ENCODE measurements at places on chromosomes 7 and 10. TPM values are rescaled to one million over a fixed set of nuclear protein-coding genes. Genes with fewer than 3 reads are reported as not detected.
A peak's percentile ranks its signal among the peaks of the same experiment; 100 is the strongest.

DNA sequence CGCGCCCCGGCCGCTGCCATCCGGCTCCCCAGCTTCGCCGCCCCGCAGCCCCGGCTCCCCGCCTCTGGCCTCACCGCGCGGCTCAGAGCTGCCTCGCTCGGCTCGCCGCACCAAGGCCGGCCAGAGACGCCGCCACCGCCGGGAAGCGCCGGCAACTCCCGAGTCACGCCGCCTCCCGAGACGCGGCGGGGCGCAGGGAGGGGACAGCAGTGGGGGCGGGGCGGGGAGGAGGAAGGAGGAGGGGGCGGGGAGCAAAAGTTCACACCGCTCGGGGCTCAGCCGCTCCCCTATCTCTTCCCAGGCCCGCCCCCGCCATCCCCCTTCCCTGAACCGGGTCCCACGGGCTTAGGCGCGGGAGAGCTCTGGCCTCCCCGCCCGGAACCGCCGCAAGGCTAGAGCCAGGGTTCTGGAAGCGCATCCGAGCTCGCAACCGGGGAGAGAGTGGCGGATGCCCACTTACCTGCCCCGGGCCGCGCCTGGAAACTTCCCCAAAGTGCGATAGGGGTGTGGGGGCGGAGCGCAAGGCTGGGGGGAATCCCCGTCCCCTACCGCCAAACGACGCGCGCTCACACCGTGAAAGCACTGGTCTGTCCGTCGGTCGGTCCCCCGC is 1.0 kb downstream of the CHST15 start:
- peak; percentile 87 for DNase-seq

GRCh38 chr10:29896053-29896452 is 163.3 kb downstream of the JCAD start:
- DNase-seq: no peak

Gene SORCS3
- total RNA-seq: not detected

Gene ADRA2A
- not detected for total RNA-seq

Gene SLC26A5
- total RNA-seq: not detected

Gene CDC14C
- 0.17 TPM for total RNA-seq

Gene UNCX
- total RNA-seq: not detected

GRCh38 chr10:123945325-123945920 is 53.8 kb upstream of the CPXM2 start:
- DNase-seq: peak; percentile 46

DNA sequence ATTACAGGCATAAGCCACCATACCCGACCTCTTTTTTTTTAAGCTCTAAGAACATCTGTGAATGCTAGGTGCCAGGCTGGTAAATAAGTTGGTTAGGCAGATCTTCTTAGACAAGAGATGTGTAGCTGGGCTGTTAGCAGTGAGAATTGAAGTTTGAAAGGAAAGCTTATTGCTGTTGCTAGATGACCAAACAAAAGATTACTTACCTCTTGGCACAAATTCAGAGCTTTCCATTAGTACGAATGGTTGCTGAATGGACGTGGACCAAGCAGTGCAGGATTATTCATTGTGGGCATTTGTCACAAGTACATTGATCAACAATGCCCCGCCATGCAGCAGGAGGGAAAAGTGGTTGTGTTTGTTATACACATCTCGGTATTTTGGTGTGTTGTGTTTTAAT is 131.2 kb downstream of the GFRA1 start:
- no peak for DNase-seq

GRCh38 chr7:139359366-139360209 is at the start of gene LUC7L2:
TSS of gene LUC7L2 (plus strand) at chr7:139359894. CDS start at chr7:139360262, 368 bp downstream.
- peak; percentile 98 for DNase-seq

Gene NUTM2E
- total RNA-seq: not detected

Gene HYCC1
- total RNA-seq: 40.5 TPM

GRCh38 chr10:126041804-126042231 is 145.5 kb downstream of the FANK1 start:
- DNase-seq: peak; percentile 27

- DNase-seq: no peak
Measured at GRCh38 chr10:11831520-11831951, 8.4 kb downstream of the PROSER2 start.

Gene CLEC5A
- total RNA-seq: 0.59 TPM

DNA sequence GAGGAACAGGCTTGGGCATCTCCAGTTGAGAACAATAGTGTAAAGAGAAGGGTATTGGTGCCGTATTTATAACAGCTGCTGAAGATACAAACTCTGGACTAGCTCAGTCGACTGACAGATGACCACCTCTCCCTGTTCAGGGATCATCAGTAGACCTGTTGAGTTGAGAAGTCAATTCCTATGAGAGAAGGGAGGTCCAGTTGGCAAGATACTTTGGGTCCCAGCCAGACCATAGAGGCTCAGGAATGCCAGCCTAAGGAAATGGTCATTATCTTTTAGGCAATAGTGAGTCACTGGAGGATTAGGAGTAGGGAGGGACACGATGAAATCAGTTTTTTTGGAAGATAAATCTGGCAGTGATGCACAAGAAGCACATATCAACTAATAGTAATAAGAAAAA is 202.9 kb downstream of the TRIL start:
- peak; percentile 12 for DNase-seq

Gene TUBGCP2
- total RNA-seq: 81.8 TPM

Gene MACC1
- 3.2 TPM for total RNA-seq

- no peak for DNase-seq
Measured at GRCh38 chr10:12492016-12492415, 142.7 kb downstream of the CAMK1D start.

- no peak for DNase-seq
Measured at GRCh38 chr10:86955501-86956194, 1.8 kb downstream of the MMRN2 start.

GRCh38 chr7:146486519-146486918 is 369.9 kb downstream of the CNTNAP2 start:
- DNase-seq: no peak

Gene ZNF775
- total RNA-seq: 2.0 TPM

Gene SFTPA1
- total RNA-seq: not detected

GRCh38 chr7:128231021-128231420 is 10.1 kb upstream of the LEP start:
- DNase-seq: no peak

DNA sequence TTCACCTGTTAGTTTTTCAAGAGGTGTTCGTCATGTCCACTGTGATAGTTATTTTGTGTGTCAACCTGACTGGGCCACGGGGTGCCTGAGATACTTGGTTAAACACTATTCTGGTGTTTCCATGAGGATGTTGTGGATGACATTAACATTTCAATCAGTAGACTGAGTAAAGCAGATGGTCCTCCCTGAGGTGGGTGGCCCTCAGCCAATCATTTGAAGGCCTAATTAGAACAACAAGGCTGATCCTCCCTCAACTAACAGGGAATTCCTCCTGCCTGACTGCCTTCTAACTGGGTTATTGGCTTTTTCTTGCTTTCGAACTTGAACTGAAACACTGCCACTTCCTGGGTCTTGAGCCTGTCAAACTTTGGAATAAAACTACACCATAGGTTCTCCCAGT is 75.8 kb downstream of the ENO4 start:
- no peak for DNase-seq

Gene CLCN1
- under 0.01 TPM for total RNA-seq

DNA sequence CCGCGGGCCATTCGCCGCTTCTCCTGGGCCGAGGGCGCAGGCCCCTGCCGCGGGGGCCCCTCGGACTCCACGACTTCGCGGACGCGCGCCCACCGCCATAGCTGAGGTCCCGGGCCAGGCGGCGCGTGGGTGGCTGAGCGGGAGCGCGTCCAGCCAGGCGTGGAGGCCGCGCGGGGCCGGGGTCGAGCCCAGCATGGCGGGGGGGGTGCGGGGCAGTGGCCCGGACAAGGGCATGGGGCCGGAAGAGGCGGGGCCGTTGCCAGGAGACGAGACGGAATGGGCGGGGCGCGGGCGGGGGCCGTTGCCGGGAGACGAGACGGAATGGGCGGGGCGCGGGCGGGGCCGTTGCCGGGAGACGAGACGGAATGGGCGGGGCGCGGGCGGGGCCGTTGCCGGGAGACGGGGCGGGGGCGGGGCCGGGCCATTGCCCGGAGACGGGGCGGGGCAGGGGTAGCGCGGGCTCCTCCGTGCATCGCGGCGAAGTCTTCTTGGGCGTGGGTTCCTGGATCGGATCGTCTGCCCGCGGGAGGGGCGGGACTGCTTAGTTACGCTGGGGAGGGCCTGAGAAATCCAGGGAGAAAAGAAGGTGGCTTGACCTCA is 14.8 kb downstream of the ADAM8 start:
- DNase-seq: peak; percentile 46

DNA sequence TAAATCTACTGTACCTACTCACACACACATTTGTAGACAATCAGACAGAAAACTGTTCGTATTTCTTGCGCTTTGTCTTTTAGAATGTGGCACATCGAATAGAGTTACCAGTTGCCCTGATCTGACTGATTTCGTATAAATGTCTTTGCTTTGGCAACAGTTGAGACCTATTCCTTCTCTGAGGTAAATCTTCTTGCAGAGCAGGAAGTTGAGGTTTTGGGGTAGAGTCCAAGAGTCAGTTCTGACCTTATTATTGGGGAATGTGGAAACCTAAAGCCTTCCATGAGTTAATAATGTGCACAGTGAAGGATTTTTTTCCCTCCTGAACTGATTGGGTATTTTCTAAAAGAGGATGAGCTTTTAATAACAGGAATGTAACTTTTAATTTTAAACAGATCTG is 135.3 kb downstream of the KIAA1217 start:
- DNase-seq: peak; percentile 93

Gene MBLAC1
- 1.2 TPM for total RNA-seq

- DNase-seq: no peak
Measured at GRCh38 chr10:11265484-11265883, 247.8 kb downstream of the CELF2 start.

DNA sequence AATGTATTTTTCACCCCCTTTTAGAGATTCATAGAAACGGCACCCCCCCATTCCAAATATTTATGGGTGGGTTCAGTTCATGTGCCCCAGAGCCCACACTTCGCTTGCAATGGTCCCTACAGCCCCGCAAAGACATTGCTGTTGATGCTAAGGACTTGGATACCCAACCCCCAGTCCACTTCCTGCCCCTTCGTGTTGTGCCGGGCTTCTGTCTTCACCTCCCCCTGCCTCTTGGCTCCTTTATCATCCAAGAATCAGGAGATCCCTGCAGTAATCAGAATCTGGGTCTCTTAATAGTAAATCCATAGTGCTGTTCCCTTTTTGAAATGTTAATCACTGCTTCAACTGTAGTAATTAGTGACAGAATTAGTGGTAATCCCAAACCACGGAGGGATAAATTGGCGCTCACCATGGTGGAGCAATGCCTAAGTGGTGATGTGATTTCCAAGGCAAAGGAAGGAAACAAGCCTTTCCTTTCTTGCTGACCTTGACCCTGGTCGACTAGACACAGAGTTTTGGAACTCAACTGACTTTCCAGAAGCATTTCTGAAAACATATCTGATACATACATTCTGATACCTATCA is 67.7 kb downstream of the HK1 start:
- no peak for DNase-seq

Gene SH2D4B
- total RNA-seq: under 0.01 TPM

Gene ATP6V0A4
- total RNA-seq: not detected

- DNase-seq: no peak
Measured at GRCh38 chr7:93145354-93145753, 2.8 kb downstream of the SAMD9L start.

Gene MALRD1
- total RNA-seq: not detected

- peak; percentile 33 for DNase-seq
Measured at GRCh38 chr10:4266416-4267085, 481.5 kb upstream of the KLF6 start.

DNA sequence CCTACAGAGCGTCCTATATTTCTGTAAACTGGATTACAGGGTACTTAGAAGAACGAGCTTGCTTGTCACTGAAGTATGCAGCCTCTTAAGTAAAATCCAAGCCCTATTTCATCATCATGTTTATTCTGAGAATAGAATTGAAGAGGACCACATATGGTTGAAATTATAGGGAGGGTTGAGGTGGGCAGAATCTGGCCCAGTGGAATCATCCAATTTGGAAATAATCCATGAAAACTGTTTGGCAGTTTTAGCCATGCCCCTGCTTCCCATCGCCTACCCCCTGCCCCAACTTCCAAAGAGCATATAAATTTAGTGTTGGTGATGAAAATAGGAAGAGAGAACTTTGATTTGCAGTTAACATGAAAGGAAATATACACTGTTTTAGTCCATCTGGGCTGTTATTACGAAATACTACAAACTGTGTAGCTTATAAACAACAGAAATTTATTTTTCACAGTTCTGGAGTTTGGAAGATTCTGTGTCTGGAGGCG is 150.4 kb downstream of the PRKG1 start:
- no peak for DNase-seq

GRCh38 chr7:44320794-44321371 is 4.5 kb downstream of the CAMK2B start:
- no peak for DNase-seq

DNA sequence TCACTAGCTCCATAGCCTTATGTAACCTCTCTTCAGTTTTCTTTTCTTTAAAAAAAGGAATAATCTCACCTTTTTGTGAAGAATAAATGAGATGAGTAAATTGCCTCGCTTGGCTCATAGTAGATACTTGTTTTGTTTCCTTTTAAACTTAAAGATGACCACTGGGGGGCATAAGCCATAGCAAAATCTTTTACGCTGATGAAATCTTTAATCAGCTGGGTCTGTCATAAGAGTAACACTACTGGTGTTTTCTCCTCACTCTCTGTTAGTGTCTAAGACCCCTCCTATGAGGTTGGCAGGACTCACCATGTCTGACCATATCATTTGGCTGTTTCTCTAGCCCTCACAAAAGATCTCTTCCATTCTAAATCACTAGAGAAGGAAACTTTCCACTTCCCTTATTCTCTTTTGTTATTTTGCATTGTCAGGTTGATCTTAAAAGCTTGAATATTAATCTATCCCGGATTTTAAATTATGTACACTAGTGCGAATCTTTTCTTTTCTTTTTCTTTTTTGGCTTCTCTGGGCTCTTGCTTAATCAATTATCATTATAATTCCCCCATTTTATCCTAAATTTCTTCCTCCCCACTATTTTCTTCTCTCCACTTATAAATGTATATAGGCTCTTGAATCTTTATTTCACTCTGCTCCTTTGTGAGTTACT is 12.5 kb downstream of the STAG3 start:
- peak; percentile 19 for DNase-seq

- no peak for DNase-seq
Measured at GRCh38 chr10:69307434-69307833, 29.1 kb downstream of the HK1 start.

Measured in mammary epithelial cell (primary cell).